ENCODE measurements at places on chromosomes 6 and 20.

DNA sequence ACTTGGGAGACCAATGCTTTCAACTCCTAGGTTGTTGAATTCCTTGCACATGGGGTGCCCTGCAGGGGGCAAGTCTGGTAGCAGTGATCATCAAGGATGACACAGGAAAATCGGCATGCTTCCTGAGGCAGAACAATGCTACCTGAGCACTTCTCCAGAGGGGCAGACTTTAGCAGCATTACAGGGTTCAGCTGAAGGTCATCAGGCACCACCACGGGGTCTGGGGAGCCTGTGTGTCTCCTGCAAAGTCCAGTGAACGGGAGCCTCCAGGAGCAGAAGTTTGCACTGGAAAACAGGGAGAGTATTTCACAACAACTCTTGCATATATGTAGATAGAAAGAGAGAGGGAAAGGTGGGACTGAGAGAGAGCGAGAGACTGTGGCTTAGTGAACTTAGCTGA is 10.2 kb downstream of the VSX1 start:
- DNase-seq = no peak

- no peak for DNase-seq
Measured at GRCh38 chr6:146975093-146975492, 229.1 kb upstream of the STXBP5 start.

DNA sequence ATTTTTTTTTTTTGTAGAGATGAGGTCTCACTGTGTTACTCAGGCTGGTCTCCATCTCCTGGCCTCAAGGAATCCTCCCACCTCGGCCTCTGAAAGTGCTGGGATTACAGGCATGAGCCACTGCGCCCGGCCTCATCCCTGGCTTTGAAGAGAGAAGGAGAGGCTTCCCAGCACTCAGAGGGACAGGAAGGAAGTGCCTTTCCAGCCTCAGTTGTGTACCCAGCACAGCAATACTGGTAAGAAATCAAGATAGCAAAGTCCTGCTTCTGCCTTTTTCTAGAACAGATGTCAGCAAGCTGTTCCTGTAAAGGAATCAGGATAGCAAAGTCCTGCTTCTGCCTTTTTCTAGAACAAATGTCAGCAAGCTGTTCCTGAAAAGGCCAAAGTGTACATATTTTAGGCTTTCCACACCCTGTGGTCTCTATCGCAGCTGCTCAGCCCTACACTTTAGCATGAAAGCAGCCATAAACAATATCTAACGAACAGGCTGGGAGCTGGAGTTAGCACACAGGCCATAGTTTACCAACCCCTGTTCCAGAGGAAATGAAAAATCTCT is 6.3 kb upstream of the PLTP start:
- DNase-seq = no peak

DNA sequence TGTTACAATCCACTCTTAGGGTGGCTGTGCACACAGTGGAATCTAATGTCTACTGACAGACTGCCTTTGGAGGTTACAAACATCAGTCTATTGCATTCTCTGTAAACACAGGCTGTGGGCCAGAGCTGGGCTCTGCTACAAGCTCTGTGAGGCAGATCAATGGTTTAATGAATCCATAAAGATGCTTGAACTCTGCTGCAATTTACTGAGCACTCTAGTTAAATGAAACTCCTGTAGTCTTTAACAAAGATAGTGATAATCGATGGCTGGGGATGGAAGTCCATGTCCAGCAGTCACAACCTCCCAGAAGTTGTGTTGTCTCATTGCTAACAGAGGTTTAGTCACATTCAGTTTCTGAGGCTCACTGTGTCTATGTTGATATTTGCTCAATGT is 50.5 kb downstream of the SOBP start:
- DNase-seq = no peak

GRCh38 chr6:98539741-98540140 is 294.6 kb upstream of the POU3F2 start:
- no peak for DNase-seq

DNA sequence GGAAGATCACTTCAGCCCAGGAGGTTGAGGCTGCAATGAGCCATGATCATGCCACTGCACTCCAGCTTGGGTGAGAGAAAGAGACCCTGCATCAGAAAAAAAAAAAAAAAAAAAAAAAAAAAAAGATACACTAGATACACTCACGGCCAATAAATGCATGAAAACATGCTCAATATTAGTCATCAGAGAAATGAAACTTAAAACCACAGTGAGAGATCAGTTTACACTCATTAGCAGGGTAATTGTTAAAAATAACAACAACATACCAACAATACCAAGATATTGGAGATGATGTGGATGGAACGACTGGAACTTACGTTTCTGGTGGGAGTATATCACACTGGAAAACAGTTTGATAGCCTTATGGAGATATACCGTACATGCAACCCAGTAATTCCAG is 29.9 kb downstream of the HS3ST5 start:
- DNase-seq = no peak

- no peak for DNase-seq
Measured at GRCh38 chr20:32474009-32474716, 111.0 kb downstream of the NOL4L start.

DNA sequence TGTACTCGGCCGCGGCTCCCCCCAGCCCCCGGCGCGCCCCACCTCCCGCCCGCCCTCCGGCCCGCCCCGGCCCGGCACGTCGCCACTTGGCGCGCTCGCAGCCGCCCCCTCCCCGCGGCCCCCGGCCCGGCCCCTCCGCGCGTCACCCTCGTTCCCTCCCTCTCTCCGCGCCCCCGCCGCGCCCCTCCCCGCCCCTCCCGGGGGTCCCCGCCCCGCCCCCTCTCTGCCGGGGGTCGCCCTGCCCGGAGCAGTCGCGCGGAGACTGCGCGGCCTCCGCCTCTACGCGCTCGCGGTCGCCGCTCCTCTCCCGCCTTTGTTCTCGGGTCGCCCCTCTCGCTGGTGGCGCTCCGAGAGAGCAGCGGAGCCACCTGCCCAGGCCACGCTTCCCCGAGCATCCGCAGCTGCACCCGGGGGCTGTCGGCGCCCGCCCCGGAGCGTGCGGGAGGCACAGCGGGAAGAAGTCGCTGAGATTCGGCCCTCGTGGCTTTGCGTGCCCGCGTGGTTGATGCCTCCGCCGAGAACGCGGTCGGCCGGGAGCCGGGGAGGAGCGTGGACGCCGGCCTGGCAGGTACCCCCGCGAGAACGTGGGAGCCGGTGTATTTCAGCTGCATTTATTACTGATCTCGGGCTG is at the start of gene PHF10:
PHF10 (minus strand) TSS at position 7 of the 631 bp plus-strand sequence. CDS start 569 bp downstream, outside the sequence.
- peak; percentile 84 for DNase-seq

Measured in CD4-positive, alpha-beta T cell treated with Interleukin-6 for 4 hours (primary cell).